NCI-H524 treated with DMSO at 0.1 percent for 48 hours (cell line): ENCODE measurements at places on chromosomes 3 and 15.

- DNase-seq: no peak
These were observed 117.8 kb upstream of the LIPC start for GRCh38 chr15:58313810-58314592.

DNA sequence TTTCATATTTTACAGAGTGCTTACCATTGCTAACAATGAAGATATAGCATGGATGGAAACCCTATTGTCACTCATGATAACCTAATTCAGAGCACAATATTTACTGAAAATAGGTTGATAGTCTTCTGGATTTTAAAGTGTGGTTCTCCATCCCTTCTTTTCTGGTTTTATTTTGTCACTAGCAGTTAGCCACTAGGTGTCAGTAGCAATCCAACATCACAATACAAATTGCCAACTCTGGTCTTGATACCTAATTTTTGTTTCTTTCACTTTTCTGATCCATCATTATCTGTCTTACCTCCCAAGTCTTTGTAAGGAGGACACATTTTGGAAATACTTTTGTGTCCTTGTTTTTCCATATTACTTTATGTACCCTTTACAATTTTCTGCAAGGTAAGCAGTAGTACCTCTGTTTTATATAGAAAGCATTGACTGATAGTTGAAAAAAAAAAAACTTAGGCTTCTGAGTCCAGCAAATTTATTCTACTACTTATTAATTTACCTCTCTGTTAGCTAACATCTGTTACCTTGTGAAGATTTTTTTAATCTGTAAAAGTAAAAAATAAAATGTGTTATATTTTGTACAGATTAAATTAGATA lies 28.3 kb upstream of the CRYBG3 start:
- peak; percentile 48 for DNase-seq

DNA sequence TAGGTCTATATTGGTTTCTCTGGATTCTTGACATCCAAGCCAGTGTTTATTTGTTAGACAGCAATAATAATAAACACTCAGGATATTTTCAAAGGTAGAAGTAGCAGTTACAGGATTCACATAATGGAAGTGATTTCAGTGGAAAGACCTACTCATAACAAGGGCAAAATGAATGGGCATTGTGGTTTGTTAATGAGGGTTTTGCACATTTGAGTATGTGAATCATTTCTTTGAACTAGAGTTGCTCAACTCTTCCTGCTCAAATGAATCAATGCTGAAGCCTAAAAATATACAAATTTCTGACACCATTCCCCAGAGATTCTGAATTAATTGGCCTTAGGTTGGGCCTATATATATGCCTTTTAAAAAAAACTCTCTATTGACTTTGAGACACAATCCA lies 4.1 kb upstream of the COL6A5 start:
- no peak for DNase-seq

DNA sequence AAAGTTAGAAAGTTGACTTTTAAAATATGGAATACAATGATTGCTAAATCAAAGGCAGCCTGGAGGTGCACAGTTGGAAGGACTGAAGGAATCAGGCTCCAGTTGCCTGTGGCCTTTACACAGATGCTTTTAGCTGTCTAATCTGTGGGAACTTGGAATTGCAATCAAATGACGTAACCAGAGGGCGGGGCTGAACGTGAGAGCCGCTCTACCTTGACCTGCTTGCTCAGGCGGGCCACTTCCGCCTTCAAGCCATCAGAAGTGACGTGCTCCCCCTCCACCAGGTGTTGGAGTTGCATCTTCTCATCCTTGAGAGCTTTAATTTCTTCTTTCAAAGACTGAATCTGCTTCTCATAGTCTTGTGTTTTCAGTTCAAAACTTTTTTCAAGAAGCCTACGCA lies 37.7 kb upstream of the GNB5 start:
- DNase-seq: no peak

DNA sequence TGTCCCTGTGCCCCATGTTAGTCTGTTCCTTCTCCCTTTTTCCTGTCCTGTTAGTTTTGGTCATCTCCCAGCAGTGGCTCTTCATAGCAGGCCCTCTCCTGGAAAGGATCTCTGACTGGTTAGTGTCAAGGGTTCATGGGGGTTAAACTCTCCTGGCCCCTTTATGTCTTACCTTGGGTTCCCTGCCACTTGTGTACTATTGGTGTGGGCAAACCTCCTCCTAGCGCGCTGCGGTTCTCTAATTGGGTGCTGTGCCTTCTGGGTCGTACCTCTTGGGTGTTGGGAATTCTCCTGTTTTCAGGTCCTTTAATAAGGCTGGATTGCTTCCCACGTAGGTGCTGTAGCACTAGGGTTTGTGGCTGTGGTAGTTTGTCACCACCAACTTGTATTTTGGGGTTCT lies 18.8 kb downstream of the GMPS start:
- DNase-seq: no peak

GRCh38 chr15:38164061-38164460 lies 88.6 kb upstream of the SPRED1 start:
- no peak for DNase-seq

- DNase-seq: no peak
These were observed 241.7 kb downstream of the ATP8B4 start for GRCh38 chr15:49877117-49877872.

GRCh38 chr3:152021951-152022461 lies 148.6 kb downstream of the SUCNR1 start:
- no peak for DNase-seq
